Mucosa of descending colon (tissue), 3 donors: ENCODE measurements at places on chromosomes 1 and 21.

GRCh38 chr21:32717851-32718316 lies 9.9 kb downstream of the SYNJ1 start:
- no peak for DNase-seq

- no peak for DNase-seq
Measured at GRCh38 chr1:42735056-42735455, 5.0 kb downstream of the CLDN19 start.

- DNase-seq, result no peak
Measured at GRCh38 chr1:156283521-156283920, 604 bp upstream of the TMEM79 start.

- no peak for DNase-seq
Measured at GRCh38 chr1:211639475-211640300, 35.7 kb downstream of the NEK2 start.

DNA sequence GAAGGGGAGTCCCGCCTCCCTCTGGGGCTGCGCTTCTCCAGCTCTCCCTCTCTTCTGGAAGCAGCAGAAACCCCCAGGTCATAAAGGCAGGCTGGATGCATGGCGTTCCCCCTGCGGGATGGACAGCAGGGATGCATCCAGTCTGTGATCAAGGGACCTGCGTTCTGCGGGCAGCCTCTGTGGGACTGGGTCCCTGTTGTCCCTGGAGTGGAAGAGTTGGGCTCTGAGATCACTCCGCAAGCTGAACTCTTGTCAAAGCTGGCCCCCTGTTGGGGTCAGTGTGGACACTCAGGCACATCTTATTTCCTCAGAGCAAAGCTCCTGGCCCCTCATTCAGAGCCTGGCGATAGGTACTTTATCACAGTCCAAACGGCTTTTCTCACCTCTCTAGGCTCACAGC lies 341.2 kb downstream of the PTPRU start:
- no peak for DNase-seq
